ENCODE measurements at places on chromosomes 3 and 15.

DNA sequence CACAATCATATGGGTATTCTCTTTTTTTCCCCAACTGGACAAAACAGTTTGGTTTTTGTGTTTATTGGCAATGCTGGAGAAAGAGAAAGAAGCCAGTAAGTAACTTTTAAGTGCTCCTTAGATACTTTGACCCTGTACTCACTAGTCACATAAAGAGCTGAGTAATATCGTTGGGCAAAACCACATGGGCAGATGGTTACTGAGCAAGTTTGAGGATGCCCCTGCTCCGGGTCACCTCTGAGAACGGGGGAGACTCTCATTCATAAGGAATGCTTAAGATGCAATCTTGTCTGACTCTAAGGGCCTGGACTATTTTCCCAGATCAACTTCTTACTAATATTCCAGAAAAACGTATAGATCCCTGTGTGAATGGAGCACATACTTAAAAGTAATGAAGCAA is 106.4 kb upstream of the SLC2A2 start:
- DNase-seq, result no peak

- no peak for DNase-seq
Observed at GRCh38 chr15:82263350-82263749, 732 bp downstream of the SAXO2 start.

- no peak for DNase-seq
Observed at GRCh38 chr15:57896114-57896513, 169.4 kb downstream of the ALDH1A2 start.

GRCh38 chr15:97759363-97759762 is 201.1 kb upstream of the ARRDC4 start:
- no peak for DNase-seq

DNA sequence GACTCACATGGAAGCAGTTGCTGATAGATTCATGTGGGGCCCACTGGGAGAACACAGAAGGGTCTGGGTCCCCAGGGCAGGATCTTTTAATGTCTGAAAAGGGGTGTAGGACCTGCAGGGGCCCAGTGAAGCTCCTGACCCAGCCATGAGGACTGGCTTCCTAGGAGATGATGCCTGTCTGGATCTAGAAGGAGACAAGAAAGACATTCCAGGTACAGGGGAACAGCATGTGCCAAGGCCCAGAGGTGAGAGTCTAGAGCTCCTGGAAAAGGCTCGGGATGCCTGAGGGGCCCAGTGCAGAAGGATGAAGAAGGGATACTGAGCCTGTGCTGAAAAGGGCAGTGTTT is 4.7 kb upstream of the SEMA3F start:
- DNase-seq, result no peak

- no peak for DNase-seq
Observed at GRCh38 chr15:29204369-29204755, 65.3 kb downstream of the NSMCE3 start.

DNA sequence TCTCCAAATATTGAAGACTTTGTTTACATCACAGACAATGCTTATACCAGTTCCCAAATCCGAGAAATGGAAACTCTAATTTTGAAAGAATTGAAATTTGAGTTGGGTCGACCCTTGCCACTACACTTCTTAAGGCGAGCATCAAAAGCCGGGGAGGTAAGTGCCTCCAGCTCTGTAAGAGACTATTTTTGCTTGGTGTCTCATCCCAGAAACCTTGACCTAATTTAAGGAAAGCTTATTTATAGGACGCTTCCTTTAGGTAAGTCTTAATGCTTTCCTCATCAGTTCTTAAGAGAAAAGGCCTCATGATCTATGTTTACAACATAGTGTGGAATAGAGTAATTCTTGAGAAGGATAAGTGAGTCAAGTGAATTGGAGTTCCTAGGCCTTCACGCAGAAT is 11.8 kb downstream of the CCNB2 start:
- DNase-seq, result no peak

DNA sequence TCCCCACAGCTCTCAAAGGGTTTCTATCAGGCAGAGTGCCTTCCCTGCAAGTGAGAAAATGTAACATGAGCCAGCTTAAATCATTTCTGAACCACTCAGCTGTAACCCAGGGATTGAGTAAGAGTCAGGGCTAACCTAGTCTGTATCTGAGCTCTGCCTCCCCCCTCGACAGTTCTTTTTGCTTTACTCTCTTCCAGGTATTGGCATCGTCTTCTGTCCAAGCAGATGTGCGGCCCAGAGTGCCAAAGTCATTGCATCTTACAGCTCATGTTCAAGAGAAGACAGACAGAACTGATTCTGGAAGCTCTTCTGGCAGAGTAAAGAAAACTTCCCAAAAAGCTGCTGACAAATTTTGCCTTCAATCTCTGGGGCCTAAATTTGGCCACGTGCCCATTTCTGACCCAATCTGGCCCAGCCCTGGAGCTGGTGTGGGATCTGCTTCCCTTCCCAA is 74.8 kb downstream of the ABHD5 start:
- DNase-seq, result no peak

- no peak for DNase-seq
Observed at GRCh38 chr3:171429635-171430034, 30.6 kb downstream of the TNIK start.

DNA sequence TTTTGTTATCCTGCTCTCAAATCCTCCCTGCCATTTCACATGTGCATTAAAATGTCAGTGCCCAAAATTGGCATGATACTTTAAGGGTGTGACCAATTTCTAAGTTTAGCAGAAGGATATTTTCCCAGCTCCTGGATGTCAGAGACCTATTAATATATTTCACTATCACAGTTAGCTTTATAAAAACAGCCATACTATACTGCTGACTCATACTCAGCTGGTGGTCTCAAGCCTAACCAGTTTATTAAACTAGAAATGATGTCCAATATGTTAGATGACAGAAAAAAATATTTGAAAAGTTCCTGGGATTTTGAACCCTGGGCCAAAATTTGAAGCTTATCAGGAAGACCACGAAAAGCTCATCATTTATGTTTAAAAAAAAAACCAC is 60.9 kb upstream of the ZNF280D start:
- no peak for DNase-seq

DNA sequence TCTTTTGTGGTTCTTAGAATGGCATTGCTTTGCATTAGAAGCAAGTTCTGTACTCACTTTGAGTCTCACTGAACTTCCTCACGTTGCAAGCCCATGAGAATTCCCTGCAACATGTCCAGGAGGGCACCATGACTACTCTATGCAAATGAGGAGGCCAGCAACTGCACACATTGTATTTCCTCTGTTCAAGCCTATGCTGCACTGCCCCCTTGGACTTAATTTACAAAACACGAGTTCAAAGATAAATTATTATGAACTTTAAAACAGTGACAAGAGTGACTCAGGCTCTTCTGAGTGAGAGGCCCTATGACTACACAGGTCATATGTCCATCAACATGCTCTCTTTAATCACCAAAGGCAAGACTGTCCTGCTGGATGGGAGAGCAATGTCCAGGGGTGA is 484.2 kb upstream of the ATP11B start:
- DNase-seq, result no peak

- no peak for DNase-seq
Observed at GRCh38 chr3:133505813-133506212, 67.7 kb upstream of the CDV3 start.

DNA sequence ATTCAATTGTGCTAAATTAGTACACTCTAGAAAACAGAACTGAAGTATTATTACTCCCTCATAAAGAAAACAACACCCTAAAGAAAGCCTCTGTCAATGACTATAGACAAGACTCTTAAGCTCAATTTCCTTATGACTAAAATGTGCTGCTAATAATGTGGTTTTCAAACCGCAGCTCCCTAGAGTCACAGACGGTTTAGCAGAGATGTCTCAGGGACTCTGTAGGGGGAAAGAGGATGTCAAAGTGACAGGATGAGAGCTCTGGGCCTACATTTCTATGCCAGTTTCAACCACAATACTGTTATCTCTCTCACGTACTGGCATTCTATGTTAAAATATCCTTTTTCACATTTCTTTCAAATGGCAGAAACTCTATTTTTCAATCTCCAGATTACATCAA is 37.6 kb upstream of the WDR49 start:
- DNase-seq, result no peak

DNA sequence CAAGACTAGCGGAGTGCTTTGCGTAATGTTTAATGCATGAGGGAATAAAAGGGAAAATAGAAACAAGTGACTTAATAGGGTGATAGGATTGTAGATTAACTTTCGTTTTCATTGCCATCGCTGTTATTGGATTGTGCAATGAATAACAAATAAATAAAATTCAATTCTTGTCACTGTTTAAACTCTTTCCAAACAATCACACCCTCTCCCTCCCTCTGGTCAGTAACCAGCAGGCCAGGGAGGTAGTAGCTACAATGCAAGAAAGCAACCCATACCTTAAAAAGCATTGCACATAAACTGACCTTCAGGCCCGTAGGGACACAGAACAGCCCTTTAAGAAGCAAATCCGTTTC is 705 bp upstream of the TFRC start:
- DNase-seq, result no peak

DNA sequence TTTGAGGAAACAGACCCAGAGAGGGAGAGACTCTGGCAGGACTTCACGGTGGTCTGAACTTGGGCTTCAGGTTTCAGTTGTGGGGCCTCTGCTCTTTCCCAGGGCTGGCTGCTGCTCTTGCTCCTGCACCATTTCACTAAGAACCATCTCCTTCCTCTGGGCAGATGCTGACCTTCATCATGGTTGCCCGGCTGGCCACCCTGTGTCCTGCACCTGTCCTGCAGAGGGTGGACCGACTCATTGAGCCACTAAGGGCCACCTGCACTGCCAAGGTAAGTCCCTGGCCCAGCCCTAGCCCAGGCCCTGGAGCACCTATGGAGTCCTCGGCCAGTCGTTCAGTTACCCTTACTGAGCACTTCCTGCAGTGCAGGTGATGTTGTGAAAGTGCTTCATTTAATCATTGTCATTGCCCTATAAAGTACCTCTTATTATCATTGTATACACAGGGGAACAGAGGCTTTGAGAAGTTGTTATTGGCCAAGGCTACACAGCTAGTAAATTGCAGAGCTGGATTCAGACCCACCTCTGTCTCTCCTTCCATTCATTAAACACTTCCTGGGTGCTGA is 10.0 kb downstream of the RPL32 start:
- no peak for DNase-seq

GRCh38 chr3:83002869-83003445 is 1241.5 kb upstream of the GBE1 start:
- no peak for DNase-seq

GRCh38 chr3:3699816-3700633 is 99.2 kb upstream of the LRRN1 start:
- no peak for DNase-seq

DNA sequence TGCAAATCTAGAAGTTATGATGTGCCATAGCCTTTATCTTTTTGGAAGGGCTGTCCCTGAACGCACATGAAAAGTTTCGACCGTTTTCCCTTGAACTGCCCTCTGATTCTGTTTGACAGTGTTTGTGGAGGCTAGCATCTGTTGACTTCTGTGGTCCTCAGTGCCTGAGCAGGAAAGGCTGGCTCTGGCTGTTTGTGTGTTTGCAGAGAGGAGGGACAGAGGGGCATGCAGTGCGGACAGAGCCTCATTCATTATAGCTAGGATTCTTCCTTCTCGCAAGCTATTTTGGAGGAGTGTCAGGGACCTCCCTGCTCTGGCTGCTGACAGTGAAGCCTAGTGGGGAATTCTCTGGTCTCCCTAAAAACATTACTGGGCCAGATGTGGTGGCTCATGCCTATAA is 64.5 kb downstream of the CDAN1 start:
- DNase-seq, result no peak

Data from BE2C (cell line).